CD14-positive monocyte (primary cell): ENCODE measurements at places on chromosomes 5 and 9.
A peak's percentile ranks its signal among the peaks of the same experiment; 100 is the strongest.

- DNase-seq: peak; percentile 19
These were observed 33.9 kb downstream of the LMNB1 start for GRCh38 chr5:126810596-126811380.

DNA sequence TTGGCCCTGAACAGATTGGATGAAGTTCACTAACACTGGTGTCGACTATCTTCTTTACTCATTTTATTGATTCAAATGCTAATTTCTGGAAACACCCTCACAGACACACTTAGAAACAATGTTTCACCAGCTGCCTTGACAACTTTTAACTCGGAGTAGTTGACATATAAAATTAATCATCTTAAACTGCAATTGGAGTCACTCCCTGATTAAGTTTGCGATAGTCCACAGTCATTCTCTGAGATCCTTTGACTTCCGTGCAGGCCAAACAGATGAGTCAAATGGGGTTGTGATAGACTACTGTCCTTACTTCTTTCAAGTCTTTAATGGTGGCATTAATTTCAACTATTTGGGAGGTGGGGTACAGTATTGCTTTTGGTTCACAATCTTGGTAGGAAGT, 114.4 kb upstream of the PCSK1 start:
- DNase-seq: no peak

DNA sequence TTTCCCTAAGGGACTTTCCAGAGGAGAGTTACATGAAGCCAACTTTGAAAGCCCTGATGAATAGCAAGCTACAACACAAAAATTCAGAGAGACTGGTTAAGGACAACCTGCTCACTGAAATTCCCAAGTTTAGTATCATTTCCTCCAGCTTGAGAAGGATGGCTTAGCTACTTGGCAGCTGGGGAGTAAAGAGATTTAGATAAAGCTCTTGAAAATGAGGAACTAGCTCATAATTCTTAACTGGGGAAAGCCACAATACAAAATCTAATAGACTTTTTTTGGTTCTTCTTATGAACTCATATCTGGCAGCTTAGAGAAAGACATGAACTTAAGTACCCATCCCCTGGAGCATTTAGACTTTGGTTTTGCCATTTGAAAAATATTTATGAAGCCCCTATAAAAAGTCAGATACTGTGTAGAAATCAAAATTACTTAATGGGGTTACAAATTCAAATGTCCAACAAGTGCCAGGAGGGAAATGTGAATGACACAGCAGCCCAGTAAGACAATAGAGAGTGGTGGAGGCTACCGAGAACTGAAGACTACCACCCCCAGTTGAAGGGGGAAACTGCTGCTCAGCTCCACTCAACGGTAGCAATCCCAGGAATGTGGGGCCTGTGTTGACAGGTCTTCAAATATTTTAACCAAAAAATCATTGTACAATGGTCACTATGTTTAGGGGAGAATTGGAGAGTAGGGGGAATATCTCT, 79.4 kb upstream of the ADRB2 start:
- DNase-seq: no peak

GRCh38 chr5:87432460-87432859, 19.7 kb upstream of the CCNH start:
- no peak for DNase-seq

- peak; percentile 58 for DNase-seq
These were observed 61.3 kb upstream of the IQGAP2 start for GRCh38 chr5:76341651-76342334.

DNA sequence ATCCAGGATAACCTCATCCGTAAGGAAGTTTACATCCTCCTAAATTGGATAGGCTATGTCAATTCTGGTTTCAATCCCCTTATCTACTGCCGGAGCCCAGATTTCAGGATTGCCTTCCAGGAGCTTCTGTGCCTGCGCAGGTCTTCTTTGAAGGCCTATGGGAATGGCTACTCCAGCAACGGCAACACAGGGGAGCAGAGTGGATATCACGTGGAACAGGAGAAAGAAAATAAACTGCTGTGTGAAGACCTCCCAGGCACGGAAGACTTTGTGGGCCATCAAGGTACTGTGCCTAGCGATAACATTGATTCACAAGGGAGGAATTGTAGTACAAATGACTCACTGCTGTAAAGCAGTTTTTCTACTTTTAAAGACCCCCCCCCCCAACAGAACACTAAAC, 1.3 kb downstream of the ADRB2 start:
- DNase-seq: no peak

GRCh38 chr5:107289030-107289714, 381.6 kb downstream of the EFNA5 start:
- DNase-seq: no peak

GRCh38 chr5:181241393-181241975, 2.2 kb downstream of the RACK1 start:
- peak; percentile 66 for DNase-seq

DNA sequence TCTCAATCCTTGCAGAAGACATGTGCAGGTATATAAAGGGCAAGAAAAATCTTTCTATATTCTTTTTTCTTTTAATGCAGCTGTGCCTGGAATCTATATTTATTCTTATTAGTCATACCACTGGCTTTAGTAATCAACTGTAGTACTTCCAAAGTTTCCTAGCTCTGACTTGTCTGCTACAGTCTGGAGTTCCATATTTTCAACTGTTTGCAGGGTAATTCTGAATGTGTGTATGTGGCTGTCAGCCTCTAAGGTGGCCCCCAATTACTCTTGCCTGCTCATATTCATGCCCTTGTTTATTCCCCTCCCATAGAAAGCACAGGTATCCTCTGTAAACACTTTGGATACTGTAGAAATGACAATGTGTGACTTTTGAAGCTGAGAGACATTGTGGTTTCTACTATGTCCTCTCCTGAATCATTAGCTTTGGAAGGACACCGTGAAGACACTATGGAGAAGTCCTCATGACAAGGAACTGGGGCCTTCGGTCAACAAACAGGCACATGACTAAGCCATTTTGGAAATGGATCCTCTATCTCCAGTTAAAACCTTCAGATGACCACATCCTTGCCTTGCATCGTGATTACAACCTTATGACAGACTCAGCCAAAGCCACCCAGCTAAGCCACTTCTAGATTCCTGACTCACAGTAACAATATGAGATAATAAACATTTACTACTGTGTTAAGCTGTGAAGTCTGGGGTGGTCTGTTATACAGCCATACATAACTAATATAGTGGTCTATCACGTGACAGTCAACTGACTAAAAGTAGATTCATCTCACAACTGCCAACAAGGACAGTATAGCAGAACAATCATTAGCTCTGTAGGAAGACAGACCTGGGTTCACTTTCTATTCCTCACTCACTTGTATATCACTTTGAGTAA, 49.5 kb upstream of the SUSD1 start:
- DNase-seq: no peak

DNA sequence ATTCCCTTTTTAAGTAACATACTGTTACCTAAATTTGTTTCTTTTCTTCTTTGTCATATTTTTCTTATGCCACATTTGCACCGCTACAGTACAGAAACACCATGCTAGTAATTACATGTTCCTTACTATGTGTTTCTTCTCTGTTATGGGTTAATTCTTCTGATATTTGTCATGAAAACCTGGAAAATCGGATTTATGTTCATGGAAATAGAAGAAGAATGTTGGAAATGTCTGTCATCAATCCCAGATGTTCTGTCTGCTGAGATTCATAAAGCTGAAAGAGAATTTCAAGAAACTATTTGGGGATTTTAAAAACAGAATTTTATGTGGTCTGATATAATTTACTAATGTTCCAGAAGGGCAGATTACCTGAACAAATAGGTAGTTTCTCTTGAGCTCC, 305.2 kb upstream of the NREP start:
- no peak for DNase-seq

- peak; percentile 67 for DNase-seq
These were observed 7.0 kb upstream of the EBF1 start for GRCh38 chr5:159106569-159107282.

DNA sequence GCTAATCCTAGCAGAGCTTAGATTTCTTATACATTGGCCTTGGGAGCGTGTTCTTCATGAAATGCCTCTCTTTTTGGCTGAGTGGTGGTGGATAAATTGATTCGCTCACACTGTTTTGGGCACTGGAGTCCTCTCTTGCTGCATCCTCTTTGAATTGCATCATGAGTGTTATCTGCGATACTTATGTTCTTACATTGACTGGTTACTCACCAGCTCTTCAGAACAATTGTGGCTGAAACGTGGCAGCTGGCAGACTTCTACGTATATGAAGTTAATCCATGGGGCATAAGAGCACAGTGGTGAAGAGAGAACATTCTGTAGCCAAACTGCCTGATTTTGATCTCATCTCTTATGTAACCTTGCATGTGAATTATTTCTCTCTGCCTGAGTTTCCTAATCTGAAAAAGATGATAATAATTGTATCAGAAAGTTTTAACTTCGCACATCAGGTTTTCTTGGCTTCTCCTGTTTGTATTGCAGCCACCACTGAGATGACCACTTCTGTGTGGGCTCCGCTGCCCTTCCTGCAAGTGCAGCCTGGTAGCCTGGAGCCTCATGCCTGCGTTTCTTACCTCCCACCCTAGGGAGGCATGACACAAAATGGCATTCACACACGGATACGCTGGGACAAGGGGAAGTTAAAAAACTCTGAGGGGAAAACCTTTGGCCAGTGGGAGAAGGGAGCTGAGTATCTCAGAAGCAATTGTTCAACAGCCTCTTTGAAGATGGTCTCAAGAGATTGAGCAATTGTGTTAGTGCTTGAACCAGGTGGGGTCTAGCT, 295.2 kb downstream of the ARHGAP26 start:
- DNase-seq: peak; percentile 56

DNA sequence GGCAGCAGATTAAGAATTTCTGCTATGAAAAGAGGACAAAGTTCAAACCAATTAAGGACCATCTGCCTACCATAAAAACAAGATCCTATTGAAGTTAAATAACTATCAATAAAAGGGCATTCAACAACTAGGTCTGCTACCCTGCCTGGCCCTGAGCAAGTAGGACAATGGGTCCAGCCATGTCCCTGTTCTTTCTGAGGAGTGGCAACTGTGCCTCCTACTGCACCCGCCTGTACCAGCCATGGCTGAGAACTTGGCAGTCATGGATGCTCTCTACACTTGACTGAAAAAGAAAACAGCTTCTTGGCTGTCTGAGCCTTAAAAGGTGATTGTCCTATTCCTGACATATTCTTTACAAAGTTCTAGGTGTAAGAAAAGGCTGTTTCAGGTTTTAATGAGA, 652.4 kb downstream of the PDE4D start:
- DNase-seq: no peak

GRCh38 chr9:123945532-123945931, 15.6 kb upstream of the DENND1A start:
- no peak for DNase-seq

DNA sequence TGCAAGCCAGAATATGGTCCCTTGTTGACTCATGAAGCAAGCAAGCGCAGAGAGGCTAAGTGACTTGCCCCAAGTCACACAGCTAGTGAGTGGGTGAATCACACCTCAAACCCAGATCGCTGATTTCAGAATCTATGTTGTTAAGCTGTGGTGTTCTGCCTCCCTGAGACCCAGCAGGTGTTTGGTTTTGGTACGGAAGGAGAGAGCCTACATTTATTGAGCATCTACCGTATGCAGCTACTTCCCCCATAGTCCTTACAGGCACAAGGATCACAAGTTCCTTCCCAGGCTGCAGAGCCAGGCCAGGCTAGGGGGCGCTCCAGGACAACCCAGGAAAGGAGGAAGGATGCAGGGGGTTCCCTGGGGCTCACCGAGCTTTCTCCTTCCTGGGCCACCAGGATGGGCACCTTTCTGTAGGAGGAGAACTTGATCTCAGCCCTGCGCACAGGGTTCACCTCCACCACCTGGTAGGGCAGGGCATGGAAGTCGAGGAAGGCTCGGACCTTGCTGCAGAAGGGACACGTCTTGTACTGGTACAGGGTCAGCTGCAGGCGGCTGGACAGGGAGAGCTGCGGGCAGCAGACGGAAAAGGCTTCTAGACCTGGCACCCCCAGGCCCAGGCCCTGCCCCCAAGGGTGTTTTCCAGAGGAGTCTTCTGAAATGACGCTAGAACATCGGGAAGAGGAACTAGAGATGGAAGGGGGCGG, 2.5 kb downstream of the PTGES2 start:
- DNase-seq: peak; percentile 51

DNA sequence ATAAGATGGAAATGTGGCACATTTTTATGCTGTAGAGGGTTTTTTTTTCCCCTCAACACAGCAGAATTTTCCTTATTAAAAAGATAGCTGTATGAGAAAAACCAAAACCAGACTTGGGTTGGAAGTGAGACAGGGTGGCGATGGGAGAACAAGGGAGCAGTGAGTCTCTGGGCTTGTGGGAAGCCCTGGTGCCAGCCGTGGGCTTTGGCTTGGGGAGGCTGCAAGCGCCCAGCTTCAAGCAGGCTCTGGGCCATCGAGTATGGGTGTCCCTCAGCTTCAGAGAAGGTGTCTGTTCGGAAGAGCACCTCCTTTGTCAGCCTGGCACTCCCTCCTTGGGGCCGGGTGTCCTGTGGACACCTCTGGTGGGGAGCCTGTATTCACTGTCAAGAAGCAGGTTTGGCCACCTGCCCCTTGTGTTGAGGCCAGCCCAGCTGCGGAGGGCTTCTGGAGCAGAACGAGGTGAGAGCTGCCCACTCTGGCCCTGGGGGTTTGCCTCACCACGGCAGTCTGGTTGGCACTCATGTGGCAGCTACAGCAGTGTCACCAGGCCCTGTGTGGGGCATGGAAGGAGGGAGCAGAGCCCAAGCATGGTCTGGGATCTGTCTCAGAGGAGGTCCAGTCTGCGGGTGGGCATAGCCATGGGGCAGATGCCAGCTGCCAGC, 37.6 kb upstream of the ANGPTL2 start:
- no peak for DNase-seq

GRCh38 chr5:150778517-150779396, at the start of gene SMIM3:
TSS of gene SMIM3 (plus strand) at chr5:150778757. CDS start at chr5:150795441, 16,684 bp downstream.
- peak; percentile 66 for DNase-seq

DNA sequence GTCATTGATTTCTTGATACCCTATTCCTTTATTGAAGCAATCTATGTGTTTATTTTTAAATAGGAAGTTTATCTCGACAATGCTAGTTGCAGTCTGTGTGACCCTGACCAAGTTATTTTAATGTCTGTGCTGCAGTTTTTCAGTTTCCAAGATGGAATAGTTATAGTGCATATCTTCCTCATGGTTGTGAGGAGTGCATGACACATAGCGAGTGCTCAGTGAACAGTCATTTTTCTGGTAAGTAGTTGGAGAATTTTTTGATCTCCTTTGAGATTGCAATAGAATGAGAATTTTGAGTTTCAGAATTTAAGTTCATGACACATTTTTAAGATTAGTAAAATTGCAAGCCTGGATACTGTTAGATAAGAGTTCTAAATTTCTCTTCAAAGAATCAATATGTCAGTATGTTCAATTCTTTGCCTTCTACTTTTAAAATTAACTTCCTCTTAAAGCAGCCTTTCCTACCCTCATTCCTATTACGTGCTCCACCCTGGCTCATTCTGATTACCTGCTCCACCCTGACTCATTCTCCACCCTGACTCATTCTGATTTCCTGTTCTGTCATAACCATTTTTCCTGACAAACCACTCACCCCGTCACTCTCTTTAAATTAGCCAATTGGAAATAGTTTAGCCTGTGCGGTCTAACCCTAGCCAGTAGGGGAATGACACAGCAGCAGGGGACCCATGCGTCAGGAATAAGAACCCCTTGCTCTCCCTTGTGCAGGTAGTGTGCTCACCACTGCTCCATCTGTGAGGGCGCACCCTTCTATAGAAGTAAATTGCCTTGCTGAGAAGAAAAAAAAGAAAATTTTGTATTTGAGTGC, 30.7 kb downstream of the SPIN1 start:
- peak; percentile 53 for DNase-seq
